ENCODE measurements at places on chromosomes 16 and 17.
A peak's percentile ranks its signal among the peaks of the same experiment; 100 is the strongest.

DNA sequence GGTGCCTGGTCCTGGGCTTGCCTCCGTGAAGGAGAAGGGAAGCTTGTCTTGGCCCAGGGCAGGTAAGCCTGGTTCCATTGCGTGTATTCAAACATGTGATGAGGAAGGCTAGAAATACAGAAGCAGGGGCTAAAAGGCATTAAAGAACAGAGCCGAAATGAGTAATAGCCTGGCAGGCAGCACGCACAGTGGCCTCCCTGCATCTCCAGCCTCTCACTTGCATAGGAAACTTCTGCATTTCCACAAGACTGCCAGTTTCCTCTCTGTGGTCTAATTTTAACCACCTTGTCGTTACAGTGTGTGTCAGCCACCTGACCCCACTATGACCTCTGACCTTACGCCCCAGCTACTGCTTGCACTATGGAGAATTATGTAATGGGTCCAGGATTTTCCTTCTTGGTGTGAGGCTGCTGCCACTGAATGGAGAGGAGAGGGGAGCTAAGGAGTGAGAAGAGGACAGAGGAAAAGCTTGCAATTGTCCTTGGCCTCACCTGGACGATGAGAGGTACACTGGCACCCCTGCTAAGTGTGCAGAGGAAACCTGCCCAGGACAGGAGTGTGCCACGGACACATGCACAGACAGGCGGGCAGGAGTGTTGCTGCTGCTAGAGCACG is 32.8 kb downstream of the HIC1 start:
- no peak for DNase-seq

- no peak for DNase-seq
These were observed 232.3 kb downstream of the ZFHX3 start for GRCh38 chr16:72815348-72816318.

GRCh38 chr17:14833201-14833785 is 431.8 kb downstream of the PMP22 start:
- DNase-seq = no peak

DNA sequence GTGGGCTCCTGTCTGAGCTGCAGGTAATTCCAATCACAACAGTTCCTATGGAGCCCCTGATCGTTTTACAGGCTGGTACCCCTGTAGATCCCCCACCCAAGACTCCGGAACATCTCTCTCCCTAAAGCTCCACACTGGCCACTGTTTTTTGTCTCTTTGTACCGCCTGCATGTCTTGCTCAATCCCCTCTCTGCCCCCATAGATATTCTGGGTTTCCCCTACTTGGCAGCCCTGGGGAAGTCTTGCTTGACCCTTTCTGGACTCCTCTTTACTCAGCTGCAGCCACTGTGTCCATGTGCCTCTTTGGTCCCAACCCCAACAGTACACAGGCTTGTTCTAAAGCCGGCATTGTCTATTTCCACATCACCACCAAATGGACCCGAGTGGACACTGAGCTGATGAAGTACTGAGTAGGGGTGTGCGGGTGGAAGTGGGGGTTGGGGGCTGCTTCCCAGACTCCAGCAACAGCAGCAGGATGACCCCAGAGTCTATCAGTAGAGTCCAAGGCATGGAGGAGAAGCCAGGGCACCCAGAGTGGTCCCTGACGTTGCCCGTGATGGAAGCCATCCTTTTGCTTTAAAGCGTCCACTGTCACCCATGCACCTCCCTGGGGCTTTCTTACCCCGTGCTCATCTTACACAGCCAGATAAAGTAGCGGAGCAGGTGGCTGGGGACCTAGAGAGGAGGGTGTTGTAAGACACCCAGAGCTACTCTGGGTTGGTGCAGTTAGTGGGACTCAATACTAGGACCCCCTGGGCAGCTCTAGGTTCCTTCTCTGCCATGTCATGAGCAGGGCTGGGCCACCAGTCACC is 6.4 kb downstream of the CD300LB start:
- peak; percentile 23 for DNase-seq

DNA sequence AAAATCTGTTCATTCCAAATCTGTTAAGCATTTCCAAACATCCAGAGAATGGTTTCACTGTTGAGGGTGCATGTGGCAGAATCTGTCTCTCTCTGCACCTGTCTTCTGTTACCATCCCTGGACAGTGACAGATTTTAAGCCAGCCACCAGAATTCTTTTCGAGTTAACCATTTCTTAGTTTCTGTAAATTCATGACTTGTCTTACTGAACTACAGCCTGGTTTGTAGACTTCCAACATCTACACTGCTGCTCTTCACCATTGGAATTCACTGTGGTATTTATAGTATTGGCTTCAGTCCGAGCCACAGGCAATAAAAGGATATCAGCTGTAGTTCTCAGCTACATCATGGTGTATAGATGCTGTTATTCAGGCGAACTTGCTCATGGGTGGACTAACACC is 47.6 kb downstream of the GOSR1 start:
- DNase-seq = no peak

DNA sequence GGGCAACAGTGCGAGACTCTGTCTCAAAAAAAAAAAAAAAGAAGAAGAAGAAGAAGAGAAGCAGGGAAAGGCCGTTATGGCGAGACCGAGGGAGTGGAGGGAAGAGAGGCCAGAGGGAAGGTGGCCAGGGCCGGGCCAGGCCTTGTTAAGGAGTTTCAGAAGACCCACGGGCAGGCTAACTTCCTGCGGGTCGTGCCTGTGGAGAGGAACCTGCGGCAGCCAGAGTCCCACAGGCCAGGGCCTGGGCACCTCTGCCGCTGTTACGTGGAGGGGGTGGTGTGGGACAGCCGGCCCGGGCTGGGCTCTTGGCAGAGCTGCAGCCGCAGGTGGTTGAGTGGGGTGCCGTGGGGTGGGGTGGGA is 5.4 kb downstream of the WDR81 start:
- no peak for DNase-seq

DNA sequence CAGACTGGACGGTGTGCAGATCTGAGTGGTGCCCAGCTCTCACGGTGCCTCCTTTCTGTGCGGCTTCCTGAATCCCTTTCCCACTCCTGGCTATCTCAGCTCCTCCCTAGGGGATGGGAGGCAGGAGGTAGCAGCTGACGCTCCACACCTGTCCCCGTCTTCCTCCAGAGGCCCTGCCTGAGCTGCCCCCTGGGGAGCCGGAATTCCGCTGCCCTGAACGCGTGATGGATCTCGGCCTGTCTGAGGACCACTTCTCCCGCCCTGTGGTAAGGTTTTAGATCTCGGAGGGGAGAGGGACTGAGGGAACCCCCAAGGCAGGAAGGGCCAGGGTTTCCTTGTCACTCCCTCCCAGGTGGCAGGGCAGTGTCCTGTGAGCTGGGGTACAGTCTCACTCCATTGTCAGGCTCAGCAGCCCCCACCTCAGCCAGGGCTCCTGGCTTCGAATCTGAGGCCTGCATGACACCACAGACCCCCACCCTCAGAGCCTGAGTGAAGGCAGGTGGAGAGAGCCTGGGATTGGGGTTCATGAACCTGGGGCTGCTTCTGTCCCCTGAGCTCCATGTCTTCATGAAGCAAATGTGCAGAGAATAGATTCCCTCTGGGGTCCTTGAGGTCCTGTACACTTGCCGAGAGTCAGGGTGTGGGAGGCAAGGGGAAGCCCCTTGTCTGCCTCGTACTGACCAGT is 6.6 kb downstream of the DEF8 start:
- peak; percentile 72 for DNase-seq

DNA sequence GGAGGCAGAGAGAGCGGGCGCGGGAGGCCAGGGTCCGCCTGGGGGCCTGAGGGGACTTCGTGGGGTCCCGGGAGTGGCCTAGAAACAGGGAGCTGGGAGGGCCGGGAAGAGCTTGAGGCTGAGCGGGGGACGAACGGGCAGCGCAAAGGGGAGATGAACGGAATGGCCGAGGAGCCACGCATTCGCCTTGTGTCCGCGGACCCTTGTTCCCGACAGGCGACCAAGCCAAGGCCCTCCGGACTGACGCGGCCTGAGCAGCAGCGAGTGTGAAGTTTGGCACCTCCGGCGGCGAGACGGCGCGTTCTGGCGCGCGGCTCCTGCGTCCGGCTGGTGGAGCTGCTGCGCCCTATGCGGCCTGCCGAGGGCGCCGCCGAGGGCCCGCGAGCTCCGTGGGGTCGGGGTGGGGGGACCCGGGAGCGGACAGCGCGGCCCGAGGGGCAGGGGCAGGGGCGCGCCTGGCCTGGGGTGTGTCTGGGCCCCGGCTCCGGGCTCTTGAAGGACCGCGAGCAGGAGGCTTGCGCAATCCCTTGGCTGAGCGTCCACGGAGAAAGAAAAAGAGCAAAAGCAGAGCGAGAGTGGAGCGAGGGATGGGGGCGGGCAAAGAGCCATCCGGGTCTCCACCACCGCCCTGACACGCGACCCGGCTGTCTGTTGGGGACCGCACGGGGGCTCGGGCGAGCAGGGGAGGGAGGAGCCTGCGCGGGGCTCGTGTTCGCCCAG is 1.2 kb upstream of the CBX4 start:
- peak; percentile 91 for DNase-seq

DNA sequence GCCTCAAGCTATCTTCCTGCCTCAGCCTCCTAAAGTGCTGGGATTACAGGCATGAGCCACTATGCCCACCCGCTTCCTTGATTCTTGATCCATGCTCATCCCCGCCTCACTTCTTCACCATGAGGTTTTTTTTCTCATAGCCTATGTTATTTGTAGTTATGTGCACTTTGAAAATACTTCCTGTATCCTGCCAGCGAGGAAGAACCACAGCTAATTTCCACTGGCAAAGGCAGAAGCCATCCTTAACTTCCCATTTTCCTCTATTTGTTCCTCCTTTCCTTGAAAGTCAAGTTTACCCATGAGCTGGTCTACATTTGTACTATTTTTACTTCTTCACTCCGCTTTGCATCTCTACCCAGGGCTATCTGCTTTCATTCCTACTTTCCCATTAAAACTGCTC is 189.7 kb upstream of the ZFHX3 start:
- DNase-seq = no peak

- DNase-seq = peak; percentile 90
These were observed 25.5 kb downstream of the COPZ2 start for GRCh38 chr17:48012151-48012520.

- no peak for DNase-seq
These were observed 77.3 kb downstream of the PHKB start for GRCh38 chr16:47538472-47538871.

- peak; percentile 16 for DNase-seq
These were observed 79.1 kb upstream of the CDH5 start for GRCh38 chr16:66287416-66287815.

- DNase-seq = no peak
These were observed 40.0 kb downstream of the MAPT start for GRCh38 chr17:45934044-45934979.

GRCh38 chr16:1494711-1495110 is 1.6 kb downstream of the TELO2 start:
- no peak for DNase-seq

DNA sequence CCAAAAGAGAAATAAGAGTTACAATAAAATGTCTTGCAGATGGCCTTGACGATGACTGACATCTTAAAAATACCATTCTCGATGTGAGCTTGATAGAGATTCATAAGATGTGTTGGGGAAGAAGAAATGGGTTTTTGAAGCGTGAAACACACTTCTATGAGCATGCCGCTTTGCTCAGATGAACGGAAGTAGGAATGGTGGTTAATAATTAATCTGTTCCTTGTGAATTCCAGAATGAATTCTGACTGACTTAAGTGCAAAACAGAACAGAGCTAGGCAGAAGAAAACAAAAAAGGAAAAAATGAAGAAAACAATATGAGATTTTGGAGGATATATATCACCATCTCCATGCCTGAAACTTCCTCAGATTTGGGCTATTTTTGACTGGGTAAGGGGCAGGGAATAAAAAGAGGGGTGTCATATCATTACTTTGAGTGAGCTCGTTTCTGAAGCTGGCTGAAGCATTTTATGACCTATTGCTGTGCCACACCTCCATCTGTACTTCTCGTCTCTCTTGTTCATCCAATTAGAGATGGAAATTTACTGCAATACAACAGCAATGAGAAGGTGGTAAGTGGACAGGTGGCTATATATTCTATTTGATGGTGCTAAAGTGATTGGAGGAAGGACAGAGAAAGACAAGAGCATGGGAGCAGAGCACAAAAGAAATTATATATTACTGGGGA is 1152.0 kb upstream of the CDH8 start:
- no peak for DNase-seq

- DNase-seq = peak; percentile 84
These were observed 10.9 kb upstream of the ZFHX3 start for GRCh38 chr16:73058616-73059409.

- DNase-seq = no peak
These were observed 10.3 kb downstream of the FKBP10 start for GRCh38 chr17:41823141-41823524.

DNA sequence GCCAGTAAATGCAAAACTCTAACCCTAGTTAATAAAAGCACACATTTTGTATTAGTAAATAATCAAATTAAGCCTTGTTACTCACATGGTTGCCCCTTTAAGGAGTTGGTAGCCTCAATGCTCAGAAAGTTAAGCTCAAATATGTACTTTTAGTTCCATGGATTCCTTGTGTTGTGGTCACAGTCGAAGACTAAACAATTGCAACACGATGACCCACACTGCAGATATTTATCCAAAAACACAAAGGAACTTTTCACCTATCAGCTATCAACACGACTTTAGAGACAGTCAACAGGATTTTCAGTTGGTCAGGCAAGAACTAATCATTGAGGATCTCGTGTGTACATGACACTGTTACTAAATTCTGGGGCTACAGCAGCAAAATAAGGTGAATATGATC is 47.4 kb upstream of the NUDT7 start:
- DNase-seq = no peak

GRCh38 chr17:68326681-68327080 is 35.4 kb downstream of the ARSG start:
- DNase-seq = no peak

DNA sequence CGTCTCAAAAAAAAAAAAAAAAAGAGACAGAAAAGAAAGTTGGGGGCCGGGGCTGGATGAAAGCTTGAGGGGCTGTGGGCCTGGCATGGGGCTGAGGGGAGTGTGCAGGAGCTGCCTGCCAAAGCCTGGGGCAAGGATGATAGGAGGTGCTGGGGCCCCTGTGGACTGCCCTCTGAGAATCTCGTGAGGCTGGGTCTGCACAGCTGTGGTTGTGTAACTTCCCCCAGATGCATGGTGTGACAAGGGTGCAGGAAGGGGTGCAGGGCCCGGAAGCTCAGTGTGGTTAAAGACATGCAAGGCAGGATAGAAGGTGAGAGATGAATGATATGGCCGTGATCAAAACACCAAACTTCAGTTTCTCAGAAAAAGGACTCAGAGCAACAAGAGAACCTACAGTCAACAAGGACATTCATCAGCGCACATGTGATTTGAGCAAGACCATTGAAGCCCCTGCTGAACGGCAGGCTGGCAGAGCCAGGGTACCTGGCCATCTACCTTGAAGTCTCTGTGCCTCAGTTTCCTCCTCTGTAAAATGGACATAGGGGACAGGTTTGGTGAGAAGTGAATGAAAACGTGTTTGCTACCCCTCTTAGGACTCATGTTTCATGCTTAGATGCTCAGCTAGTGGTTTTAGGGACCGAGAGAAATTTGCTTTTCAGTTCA is 9.6 kb downstream of the IL32 start:
- no peak for DNase-seq
